ENCODE measurements at places on chromosomes 2 and 18. TPM values are rescaled to one million over a fixed set of nuclear protein-coding genes. Genes with fewer than 3 reads are reported as not detected.

- DNase-seq = peak; percentile 40
These were observed 43.5 kb downstream of the CWC22 start for GRCh38 chr2:179963626-179964025.

GRCh38 chr2:207040696-207041095 is 101.4 kb downstream of the CPO start:
- DNase-seq = no peak

DNA sequence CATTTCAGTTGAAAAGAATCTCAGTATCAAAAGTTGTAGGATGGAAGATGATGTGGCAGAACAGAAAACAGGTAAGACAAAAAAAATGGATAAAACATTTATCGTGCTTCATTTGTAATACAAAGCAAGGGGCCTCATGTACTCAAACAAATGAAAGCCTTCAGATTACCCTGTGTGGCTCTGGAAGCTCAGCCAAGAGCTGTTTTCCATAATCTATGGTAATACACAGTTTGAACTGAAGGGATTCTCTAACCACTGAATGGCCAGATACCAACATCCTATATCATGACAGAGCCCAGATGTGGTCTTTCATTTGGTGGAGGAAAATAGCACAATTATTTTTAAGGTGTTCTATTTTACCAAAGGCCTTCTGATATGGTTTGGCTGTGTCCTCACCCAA is 272.1 kb upstream of the RND3 start:
- DNase-seq = no peak

DNA sequence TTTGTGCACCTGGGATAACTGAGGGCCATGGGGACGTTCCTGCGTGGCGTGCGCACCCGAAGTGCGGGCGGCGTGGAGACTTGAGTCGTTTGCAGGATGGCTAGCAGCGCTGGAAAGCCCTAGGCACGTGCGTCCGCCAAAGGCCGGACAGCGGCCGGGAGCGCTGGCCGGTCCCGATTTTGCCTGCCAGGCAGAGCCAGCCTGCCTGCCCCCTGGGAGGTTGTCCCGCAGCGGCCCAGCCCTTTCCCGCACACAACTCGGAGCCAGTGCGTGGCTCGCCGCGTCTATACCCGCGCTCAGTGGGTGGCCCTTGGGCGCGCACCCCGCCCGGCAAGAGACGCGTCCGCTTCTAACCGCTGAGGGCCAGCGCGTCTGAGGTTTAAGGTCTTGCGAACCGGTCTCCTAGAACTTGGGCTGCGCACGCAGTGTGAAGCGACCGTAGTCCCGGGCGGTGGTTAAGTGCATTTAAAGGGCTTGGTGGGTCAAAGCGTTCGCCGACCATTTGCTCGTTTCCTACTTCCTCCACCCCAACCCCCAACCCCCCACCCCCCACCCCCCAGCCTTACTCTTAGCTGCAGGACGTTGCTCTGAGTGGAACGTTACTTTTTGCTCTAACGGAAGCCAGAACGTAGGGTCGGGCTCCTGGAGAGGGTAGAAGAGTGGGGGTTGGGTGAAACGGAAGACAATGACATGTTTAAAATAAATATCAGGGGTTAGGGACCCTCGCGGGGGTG is 627 bp downstream of the CDCA7 start:
- peak; percentile 64 for DNase-seq

The AOX1 gene
- 76.6 TPM for total RNA-seq

DNA sequence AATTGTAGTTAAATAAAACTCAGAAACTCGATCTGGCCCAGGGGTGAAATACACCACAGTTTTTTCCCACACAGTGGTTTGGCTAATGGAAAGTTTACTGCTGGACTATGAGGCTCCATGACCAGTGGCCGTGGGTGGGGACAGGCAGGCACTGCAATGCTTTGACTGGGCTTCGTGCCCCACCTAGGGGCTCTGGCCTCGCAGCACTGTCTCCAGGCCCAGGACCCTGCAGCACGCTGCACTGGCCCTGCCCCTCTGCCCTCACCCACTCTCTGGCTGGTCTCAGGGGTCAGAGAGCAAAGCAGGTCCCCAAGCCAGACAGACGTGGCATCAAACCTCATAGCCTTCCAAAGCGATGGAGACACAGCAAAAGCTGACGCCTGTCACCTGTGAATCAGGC is 13.4 kb upstream of the B3GNT7 start:
- no peak for DNase-seq

GRCh38 chr18:22846088-22846683 is 86.9 kb upstream of the RBBP8 start:
- peak; percentile 54 for DNase-seq

The MYO5B gene
- 26.7 TPM for total RNA-seq

DNA sequence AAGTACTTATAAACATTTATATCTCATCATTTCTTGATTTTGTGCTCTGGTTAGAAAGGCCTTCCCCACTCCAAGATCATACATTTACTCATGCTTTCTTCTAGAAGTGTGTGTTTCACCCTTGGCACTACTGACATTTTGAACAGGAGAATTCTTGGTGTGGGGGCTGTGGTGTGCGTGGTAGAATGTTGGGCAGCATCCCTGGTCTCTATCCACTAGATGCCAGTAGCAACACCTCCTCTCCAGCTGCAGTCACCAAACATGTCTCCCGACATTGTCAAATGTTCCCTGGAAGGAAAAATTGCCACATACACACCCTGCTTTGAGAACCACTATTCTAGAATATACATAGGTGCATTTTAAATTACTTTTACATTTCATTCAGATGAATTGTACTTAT is 8.7 kb upstream of the TGIF1 start:
- DNase-seq = peak; percentile 47

DNA sequence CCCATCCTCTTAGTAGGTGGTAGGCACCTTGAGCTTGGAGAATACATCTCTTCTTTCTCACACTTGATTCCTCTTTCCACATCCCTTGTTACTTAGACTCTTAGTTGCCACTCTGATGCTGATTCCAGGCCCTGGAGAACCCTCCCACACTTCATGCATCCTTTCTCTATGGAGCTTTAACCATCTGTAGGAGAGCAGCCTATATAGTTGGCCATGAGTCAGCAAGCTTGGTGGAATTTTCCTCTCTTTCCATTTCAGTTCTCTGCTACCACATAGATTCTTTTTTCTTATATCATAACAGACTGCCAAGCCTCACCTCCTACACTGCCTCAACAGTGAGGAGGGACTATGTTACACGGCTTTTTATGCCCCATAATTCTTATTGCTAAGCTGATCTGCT is 851.6 kb upstream of the CDH2 start:
- DNase-seq = no peak

DNA sequence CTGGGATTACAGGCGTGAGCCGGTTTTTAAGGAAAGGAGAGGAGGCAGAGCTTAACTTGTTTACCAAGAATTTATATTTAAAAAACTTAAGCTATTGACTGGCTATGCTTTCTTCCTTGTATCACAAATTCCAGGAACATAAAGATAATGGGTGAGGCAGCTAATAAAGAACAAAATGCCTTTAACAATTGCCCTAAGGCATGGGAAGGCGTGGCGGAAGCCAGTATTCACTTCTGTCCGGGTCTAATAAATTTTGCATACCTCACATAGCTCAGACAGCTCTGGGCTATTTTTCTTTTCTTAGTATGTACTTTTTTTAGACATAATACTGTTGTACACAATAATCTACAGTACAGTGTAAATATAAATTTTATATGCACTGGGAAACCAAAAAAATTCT is 1.0 kb upstream of the LDAH start:
- DNase-seq = no peak

The ELOA2 gene
- not detected for total RNA-seq

- DNase-seq = peak; percentile 64
These were observed 24.2 kb upstream of the RHOB start for GRCh38 chr2:20422402-20423271.

DNA sequence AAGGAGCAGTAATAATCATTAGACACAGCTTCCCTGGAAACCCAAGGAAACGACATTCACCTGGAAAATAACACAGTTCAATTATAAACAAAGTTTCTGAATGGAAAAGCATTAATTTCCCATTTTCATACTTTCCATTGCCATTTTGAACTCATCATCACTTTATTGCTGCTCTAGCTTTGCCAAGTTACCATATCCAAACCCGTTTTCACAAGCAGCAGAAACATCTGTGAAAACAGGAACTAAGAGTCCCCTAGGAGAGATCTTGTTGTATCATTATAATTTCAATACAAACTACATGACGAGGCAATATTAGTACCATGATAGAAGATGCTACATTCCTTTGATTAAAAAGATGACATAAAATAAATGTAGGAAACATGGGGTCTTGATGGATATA is 597.0 kb upstream of the NRXN1 start:
- no peak for DNase-seq

The CCDC141 gene
- not detected for total RNA-seq

DNA sequence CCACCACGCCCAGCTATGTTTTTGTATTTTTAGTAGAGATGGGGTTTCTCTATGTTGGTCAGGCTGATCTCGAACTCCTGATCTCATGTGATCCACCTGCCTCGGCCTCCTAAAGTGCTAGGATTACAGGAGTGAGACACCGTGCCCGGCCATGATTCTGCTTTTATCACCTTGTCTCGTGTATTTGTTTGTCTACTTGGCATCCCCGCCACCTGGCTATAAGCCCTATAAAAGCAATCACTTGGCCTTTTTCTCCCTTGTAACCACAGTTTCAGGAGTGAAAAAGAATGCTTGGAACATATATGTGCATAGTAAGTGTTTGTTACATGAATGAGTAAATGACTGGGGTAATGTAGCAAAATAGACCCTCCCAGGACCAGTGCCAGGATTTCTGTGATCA is 77.5 kb upstream of the PAPOLG start:
- DNase-seq = no peak

- DNase-seq = no peak
These were observed 12.9 kb downstream of the CYS1 start for GRCh38 chr2:10067330-10067729.
